ENCODE measurements at places on chromosomes 2 and 18.
A peak's percentile ranks its signal among the peaks of the same experiment; 100 is the strongest.

DNA sequence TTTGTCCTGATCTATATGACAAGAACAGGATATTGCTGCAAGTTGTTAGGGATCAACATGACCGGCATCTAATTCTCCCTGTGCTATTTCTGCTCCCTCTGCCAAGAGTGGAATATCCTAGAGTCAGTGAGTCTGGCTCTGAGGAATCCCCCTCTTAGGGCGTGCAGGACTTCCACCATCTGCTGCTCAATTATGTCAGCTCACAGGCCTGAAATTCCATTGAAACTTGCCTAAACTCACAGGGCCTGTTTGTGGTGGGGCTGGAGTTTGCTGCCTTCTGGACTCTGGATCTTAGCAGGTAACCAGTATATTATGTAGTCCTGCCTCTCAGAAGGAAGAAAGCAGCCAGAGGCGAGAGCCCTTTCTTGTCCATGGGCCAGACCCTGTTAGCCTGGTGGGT, 323.0 kb downstream of the TSN start:
- DNase-seq, result no peak

GRCh38 chr2:44826601-44827000, 114.9 kb upstream of the SIX3 start:
- DNase-seq, result no peak

- no peak for DNase-seq
Observed at GRCh38 chr18:28916456-28916855, 739.5 kb upstream of the CDH2 start.

DNA sequence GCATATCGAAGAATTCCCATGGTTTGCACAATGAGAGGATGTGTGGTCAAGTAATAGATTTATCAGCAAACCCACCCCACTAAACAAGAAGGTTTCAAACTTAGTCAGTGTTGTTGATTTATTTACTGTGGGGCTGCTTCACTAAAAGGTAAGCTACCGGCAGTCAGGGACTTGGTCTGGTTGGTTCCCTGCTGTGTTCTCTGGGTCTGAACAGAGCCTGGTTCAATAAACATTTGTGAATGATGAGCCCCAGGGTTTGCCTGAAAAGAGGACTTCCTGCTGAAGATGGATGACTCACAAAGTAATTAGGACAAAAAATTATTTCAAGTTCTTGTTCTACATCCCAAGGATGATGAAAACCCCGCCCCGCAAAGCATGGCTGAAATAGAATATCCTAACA, 108.3 kb downstream of the SPP2 start:
- DNase-seq, result no peak

DNA sequence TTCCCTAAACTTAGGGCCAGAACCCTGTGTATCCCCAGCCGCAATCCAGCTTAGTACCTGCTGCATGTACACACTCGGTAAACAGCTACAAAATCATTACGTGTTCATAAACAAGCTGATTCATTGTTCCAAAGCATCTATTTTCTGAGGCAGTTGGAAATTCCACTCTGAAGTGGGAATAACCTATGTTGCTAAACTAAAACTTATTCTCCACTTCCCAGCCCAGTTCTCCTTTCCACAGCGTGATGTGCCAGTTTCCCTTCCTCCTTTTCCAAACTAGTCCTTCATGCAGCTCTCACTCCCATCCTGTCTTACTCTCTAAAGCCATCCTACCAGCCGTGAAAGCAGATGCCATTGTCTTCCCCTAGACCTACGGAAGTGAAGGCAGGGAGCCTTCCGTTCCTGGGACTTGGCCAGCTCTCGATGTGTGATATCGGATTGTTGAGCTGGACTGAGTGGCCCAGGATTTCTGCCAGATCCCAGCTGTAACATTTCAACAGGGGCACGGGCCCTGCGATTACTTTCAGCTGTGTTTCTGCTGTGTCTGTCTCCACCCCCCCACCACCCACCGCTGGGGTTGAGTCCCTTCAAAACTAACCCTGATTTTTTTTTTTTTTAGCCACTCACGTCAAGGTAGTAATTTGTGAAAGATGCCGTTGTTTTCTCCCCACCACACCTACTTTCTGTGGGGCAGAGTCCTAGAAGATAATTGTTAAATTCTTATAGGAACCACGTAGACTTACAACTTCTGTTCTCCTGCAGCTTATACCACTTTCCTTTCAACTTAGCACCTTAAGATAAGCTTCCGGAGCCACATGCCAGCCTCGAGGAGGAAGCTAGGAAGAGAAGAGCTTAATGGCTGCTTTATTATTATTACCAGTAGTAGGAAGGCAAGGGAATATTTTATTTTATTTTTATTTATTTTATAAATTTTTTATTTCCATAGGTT, 100.9 kb downstream of the CRIM1 start:
- DNase-seq, result no peak

DNA sequence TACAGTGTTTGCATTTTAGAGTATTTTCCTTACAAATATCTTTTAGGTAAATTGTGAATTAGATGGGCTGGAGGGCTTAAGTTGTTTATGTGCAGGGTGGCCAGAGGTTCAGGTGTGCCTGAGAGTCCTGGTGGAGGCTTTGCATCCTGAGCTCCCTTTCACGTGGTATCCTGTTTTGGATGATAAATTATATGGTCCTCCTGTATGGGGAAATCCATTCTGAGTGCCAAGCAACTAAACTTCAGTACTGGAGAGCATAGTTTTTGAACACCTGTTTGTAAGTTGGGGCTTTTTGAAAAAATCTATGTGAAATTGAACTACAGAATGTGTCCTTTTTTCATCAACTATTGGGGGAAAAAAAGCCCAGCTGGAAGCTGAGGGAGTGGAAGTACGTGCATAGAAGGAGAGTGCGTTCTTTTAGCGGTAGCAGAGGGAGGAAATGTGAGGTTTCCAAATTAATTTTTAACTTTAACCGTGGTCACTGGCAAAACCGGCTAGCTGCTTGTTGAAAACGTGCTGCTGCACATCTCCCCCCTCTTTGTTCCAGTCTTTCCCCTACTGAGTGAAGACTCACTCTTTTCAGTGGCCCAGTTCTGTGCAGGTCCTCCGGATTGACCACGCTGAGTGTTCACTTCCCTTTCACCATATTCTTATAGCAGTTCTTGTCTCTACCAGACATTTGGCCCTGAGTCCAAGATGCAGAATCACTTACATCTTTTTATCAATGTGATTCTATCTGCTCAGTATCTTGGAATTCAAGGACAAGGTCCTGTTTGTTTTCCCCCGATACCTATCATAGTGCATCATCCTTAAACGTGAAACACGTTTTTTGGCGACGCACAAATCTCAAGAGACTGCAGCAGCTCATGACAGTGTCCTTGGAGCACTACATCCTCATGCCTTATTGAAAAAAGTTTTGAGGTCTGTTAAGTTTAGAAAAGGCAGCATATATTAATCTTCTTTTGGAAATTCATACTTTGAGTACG, 15.3 kb downstream of the CNOT11 start:
- DNase-seq, result no peak

GRCh38 chr18:54923339-54923956, 35.8 kb downstream of the CCDC68 start:
- DNase-seq, result no peak

- DNase-seq, result no peak
Observed at GRCh38 chr18:52897611-52898484, 557.9 kb downstream of the DCC start.

DNA sequence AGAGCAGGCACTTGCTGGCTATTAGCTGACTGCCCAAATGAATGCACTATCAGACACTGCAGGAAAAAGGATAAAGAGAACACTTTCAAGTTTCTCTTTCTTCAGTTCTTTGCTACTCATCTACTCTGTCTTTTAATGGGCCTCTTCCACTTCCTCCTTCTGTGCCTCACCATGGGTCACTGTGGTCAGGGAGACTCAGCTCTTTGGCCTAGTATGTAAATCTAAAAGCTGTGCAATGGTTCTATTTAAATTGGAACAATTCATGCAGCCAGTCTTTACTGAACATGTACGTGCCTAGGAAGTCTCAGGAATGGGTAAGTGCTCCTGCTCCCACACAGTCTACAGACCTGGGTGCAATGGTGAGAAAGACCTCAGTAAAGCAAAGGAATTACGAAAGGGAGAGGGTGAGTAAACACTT, 79.1 kb upstream of the DNMT3A start:
- peak; percentile 47 for DNase-seq

DNA sequence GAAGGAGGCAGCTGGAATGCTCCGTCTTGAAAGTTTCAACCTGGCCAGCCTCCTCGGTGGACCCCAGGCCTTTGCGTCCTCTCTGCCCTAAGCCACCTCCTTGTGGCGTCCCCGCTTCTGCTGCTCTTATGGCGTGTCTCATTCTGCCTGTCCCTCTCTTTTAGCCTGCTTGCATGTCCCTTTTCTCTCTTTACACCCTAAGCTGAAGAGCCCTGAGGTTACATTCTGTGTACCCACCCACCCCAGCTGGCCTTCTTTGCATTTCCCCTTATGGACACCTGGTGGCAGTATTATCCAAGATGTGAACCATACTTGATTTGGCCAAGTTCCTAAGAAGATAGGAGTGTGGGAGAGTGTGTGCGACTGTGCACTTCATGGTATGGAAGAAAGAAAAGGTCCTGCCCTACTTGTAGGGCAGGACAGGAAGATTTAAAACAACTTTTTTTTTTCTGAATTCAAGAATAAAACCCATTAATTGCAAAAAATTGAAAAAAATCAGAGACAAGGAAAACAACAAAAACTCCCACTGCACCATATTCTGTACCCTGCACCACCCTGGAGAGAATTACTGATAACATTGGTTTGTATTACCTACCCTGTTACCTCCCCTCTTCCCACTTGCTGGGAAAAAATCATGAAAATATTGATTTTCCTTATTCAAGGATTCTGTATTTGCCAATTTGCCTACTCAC, 77.4 kb downstream of the DYSF start:
- DNase-seq, result peak; percentile 19

GRCh38 chr2:104332731-104333130, 521.2 kb upstream of the POU3F3 start:
- no peak for DNase-seq

DNA sequence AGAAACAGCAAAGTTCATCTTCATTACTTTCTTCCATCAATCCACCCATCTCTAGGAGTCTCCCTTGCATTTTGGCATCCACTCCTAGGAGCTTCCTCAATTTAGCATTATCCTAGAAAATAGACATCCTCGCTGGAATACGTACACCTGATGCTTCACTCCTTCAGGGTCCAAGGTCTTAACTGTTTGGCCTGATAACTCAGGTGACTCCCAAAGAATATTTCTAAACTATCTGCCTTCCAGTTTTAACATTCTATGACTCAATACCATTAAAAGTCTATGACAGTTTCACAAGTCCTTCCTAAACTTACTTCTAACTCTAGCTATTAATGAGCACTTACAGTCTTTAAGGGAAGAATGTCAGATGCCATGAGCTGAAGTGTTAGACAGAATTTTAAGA, 26.5 kb upstream of the TLK1 start:
- DNase-seq, result no peak

GRCh38 chr18:9827793-9828505, 57.8 kb upstream of the TXNDC2 start:
- peak; percentile 98 for DNase-seq

GRCh38 chr2:31110431-31110830, 27.8 kb downstream of the GALNT14 start:
- no peak for DNase-seq

DNA sequence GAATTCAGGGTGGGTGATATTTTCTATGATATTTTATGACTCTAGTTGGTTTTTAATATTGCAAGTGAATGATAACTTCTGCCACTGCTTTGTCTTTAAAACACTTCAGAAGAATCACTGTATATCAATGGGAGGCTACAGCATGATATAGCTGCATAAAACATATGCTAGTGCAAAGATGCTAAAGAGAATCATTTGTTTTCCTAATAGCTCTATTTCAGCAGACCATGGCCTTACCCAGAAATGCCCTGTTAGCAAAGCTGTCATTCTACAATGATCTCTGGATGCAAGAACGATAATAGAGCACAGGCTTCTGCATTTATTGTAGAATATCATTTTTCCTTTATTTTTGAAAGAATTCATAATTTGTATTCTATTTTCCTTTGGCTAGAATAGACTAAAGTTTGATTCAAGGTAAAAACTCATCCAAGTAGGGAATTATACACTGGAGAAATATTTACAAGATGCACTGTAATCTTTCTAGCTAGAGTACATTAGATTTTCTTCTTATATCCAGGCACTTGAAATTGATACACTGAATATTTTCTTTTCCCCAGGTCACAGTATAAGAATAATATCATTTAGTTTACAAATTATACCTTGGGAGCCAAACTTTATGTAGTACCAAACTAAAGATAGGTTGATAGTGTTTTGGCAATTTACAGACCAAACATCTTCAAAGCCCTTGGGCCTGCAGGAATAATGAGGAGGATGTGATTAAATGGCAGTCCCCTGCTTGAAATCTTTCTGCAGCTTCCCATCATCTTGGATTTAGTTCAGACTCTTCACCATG, 252.6 kb upstream of the LINC00305 start:
- DNase-seq, result no peak

- no peak for DNase-seq
Observed at GRCh38 chr2:195238826-195239225, 418.2 kb upstream of the SLC39A10 start.

GRCh38 chr2:242063850-242064249, 194.3 kb downstream of the RTP5 start:
- no peak for DNase-seq

GRCh38 chr2:47054868-47055267, 100.2 kb downstream of the STPG4 start:
- DNase-seq, result no peak

DNA sequence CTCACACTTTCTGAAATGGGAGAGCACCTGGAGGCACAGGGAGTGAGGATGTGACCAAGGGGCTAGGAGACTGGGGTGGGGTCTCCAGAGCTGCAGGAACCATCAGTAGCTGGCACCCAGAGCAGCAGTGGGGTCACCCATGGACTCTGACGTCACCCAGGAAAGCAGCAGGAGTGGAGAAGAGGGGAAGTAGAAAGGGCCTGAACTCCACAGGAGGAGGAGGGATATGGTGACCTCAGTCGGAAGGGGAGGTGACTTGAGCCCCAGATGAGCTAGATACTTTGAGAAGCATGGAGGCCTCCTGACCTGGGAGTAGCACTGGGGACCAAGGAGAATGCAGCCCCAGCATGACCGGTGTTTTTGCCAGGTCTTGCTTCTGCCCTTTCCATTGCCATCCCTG, 8.8 kb downstream of the NMUR1 start:
- DNase-seq, result no peak
